ENCODE measurements at places on chromosomes 13 and 19.

- no peak for DNase-seq
Measured at GRCh38 chr13:97554496-97554895, 120.5 kb downstream of the RAP2A start.

- no peak for DNase-seq
Measured at GRCh38 chr19:13026462-13027370, 31.4 kb downstream of the NFIX start.

DNA sequence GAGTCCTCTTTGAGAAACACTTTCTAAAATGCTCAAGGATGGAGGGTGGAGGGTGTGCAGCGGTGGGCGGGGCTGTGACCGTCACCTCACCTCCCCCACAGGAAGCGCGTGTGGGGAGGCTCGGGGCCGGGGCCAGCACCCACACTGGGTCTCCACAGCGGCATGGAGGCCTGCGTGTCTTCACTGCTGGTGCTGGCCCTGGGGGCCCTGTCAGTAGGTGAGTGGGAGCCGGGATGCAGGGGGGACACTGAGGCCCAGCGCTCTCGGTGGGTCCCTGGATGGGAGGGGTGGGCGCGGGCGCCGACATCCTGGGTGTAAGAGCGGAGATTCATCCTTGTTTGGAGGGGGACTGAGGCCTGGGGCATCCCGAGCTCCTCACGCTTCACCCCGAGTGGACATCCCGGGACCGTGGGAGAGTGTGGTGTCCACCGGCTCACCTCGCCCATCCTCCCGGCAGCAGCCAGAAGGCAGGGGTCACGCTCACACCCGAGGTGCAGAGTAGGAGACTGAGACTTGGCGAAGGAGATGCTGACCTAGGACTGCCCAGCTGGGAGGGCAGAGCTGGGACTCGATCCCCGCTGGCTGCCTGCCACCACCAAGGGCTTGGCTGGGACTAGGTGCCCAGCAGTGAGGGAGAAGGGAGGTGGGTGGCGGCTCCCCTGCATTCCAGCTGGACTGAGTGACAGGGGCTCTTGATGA lies at the start of gene GZMM:
Gene GZMM (plus strand): TSS at position 144 of the 699 bp plus-strand sequence. CDS start 19 bp downstream, at position 163.
- DNase-seq, result no peak

GRCh38 chr13:24203273-24203672 lies 42.8 kb downstream of the SPATA13 start:
- no peak for DNase-seq

- DNase-seq, result no peak
Measured at GRCh38 chr19:29117926-29118325, 95.0 kb downstream of the UQCRFS1 start.

DNA sequence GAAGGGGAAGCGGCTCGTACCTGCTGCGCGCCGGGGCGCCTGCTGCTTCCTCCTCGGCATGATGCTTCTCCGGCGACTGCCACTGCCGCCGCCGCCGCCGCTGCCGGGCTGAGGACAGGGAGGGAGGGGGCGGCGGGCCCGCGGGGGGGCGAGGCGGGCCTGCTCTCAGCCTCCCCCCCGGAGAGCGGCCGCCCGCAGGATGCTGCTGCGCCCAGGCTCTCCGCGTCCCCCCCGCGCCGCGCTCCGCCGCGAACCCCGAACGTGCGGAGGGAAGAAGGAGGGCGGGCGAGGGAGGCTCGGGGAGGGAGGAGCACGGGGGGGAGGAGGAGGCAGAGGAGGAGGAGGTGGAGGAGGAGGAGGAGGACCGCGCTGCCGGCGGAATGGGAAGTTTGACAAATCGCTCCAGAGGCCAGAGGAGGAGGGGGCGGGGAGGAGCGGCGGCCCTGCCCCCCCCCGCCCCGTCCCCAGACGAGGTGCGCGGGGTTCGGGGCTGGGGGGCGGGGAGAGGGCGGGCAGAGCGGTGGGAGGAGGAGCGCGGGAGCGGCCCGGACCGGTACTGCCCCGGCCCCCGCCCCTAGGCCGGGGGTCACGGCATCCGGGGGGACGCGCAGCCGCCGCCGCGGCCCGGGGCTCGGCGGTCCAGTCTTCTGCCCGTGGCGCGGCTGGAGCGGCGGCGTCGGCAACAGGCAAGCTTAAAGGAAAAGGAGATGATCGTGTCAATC lies at the start of gene TSHZ3:
Gene TSHZ3 (minus strand): TSS at position 277 of the 722 bp plus-strand sequence. CDS start 217 bp downstream, at position 60.
- no peak for DNase-seq

- DNase-seq, result no peak
Measured at GRCh38 chr13:100454876-100455275, 133.7 kb downstream of the GGACT start.

DNA sequence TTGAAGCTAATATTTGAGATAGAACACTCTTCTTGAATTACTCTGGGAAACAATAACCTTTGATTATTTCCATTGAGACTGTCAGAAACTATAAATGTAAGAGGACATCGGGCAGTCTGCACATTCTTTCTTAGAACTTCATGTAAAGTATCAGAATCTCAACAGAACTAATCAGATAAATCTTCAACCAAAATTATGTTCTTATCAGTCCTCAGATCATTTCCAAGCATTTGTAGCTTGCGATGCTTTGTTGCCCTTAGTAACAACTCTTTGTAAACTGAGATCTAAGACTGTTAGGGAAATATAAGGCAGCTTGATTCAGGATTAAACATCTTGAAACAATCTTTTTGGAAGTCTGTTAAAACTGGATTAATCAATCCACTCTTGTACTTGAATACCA lies 70.3 kb downstream of the FNDC3A start:
- no peak for DNase-seq

- no peak for DNase-seq
Measured at GRCh38 chr19:41521931-41522555, 53.9 kb upstream of the CEACAM21 start.

GRCh38 chr19:1355568-1356507 lies 27.9 kb upstream of the NDUFS7 start:
- no peak for DNase-seq

DNA sequence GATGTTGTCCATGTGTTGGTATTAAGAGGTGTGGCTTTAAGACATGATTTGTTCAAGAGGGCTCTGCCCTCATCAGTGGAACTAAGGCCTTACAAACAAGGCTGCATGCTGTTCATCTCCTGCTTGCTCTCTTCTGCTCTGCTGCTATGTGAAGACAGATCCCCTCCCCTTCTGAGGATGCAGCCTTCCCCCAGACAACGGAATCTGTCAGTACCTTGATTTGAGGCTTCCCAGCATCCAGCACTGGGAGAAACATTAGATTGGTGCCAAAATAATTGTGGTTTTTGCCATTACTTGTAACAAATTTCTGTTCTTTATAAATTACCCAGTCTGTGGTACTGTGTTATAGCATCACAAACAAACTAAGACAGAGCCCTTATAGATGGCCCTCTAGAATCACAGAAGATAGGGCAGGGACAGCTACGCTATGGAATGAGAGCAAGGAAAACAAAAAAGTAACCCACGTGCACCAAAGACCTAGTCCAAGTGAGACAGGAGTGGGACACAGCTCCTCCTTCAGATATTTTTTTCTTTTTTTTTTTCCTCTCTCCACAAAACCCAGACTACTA lies 151.5 kb upstream of the RXFP2 start:
- DNase-seq, result no peak

- no peak for DNase-seq
Measured at GRCh38 chr13:111117289-111117688, 2.2 kb downstream of the ARHGEF7 start.

GRCh38 chr13:79309690-79310089 lies 96.4 kb downstream of the RBM26 start:
- no peak for DNase-seq

DNA sequence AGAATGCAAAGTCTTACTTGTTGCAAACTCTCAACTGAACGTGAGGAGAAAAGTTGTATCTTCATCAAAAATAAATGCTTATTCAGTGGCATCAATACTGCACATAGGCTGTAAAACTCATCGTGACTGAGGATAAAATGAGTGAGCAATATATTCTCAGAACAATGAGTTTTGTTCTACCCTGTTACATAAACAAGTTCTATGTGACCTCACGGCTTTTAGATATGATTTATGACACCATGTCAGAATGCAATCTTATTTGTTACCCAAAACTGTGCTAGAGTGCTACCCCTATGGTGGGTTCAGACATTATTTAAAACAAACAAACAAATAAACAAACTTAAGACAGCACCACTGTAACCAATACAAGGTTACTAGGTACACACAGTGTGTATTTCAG lies 55.4 kb downstream of the FOXO1 start:
- DNase-seq, result no peak

DNA sequence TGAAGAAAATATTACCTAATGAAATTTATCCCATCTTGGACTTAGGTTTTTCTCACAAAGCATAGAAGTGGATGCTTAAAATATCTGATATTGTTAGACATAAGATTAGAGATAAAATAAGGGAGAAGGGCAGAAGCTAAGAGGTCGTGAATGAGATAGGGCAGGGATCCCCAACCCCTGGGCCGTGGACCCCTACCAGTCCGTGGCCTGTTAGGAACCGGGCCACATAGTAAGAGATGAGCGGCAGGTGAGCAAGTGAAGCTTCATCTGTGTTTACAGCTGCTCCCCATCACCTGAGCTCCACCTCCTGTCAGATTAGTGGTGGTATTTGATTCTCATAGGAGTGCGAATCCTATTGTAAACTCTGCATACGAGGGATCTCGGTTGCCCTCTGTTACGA lies 202.9 kb downstream of the GPC5 start:
- DNase-seq, result no peak

GRCh38 chr13:88883741-88884140 lies 1212.6 kb downstream of the SLITRK5 start:
- no peak for DNase-seq

DNA sequence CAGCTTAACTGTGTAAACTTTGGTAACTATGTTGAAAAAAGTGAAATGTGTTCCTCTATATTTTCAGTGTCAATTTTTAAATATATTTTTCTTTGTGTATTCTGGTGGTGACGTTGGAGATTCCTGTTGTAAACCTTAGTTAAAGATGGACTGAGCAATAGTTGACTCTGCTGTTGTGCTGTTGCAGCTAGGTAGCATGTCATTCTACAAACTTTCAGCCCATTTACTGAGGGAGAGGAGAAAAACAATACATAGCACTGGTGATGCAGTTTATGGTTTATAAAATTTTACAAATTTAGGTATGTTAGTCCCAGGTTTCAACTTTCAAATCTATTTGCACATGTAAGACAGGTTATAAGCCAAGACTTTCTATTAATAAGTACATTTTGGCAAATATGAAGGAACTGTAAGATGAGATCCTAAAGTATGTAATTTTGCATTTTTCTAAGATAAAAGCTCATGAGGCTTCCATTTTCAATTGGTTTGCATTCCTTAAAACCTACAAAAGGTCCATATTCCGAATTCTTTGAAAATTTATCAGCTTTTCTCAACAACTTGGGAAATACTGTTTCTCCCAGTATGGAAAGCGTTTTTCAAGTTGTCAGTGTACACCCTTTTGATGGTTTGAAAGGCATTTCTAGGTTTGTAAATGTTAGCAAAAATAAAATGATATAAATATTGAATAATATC lies 1.5 kb downstream of the NDFIP2 start:
- no peak for DNase-seq

- no peak for DNase-seq
Measured at GRCh38 chr19:40143612-40144011, 47.6 kb upstream of the MAP3K10 start.

DNA sequence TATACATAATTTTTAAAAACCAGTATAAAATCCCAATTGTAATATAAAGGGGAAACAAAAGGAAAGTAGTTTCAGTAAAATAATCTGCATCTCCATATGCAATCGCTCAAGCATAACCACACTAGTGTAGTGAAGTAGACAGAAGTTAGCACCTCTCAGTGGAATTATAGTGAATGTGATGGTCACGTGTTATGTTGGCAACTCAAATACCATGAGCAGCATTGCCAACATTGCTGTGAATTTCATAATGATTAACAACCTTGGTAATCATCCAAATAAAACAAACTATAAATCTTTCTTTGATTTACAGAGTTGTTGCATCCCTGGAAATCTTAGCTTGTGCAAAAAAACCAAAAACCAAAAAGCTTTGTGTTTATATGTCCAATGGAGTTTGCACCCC lies 77.3 kb upstream of the SIAH3 start:
- no peak for DNase-seq
